ENCODE measurements at places on chromosomes 4 and X.

DNA sequence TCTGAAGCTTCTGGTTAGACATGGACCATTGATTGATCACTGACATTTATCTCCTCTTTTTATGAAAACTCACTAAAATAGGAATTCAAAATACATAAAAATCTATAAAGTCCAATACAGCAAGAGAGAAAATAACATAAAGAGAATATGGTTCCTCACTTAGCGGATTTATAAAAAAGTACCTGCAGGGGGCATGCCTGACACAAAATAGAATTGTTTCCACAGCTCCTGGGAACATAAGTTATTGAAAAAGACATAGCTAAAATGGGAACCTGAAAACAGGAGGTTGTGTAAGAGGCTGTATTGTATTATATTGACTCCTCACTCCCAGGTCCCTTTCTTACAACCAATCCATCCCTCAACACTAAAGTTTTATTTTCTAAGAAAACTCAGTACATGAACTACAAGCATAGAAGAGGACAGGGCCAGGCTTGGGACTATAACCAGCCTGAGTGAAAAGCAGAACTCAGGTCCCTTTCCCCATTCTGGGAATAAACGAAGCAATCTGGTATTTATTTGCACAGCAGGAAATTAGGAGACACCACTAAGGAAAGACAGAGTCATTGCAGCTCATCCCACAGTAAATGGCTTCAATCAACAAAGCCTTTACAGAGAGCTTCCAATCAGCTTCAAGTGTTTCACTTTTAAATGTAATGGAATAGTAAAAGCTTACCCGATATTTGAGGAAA is 121.1 kb upstream of the NDST4 start:
- DNase-seq: no peak

- no peak for DNase-seq
Measured at GRCh38 chr4:185834088-185834487, 22.1 kb upstream of the SORBS2 start.

DNA sequence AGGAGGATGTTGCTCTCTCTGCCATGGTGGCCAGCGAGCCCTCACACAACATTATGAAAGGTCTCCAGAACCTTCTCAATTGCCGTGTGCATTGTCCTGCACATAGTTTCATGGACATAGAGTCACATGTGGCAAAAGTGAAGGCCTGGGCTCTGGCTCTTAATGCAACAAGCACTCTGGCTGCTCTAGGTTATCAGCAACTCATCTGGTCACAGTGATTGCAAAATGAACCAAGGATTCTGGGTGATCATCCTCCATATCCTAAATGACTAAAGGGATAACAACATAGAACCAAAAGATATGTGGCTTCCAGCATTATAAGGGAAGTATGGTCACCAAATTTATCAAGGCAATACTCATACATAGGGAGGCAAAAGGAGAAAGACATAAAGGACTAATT is 175.2 kb downstream of the MGST2 start:
- DNase-seq: no peak

DNA sequence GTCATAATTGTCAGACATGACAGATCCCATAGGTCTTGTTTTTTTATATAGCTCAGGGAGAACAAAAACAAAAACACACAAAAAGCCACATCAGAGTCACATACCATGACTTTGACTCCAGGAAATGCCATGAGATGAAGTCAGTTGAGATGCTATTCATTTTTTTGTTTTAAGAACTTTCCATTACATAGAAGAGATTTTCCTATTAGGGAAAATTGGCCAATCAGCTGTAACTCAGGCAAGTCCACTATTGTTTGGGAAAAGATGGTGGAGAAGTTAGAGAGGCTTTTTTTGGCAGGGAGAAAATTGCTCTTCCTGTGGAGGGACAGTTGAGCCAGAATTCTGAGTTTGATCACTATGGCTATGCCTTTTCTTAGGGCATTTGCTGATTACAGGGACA is 72.6 kb downstream of the SMARCA5 start:
- no peak for DNase-seq

- DNase-seq: no peak
Measured at GRCh38 chrX:134572816-134573682, 85.2 kb downstream of the PLAC1 start.

- DNase-seq: no peak
Measured at GRCh38 chrX:66672106-66672505, 33.2 kb upstream of the EDA2R start.

DNA sequence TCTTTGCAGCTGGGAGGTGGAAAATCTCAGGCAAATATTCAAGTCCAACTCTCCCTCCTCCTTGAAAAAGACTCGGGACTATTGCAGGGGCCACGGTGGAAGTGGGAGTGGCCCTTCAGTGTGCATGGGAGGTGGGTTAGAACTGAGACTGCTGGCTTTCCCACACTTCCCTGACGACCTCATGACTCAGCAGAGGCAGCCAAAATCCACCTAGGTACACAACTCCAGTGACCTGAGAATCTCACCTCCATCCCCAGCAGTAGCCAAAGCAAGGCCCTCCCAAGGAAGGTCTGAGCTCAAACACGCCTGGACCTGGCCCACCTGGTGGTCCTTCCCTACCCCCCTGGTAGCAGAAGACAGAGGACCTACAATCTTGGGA is 6.2 kb upstream of the UGT2B17 start:
- DNase-seq: no peak

GRCh38 chr4:139253713-139254112 is 26.3 kb downstream of the MGARP start:
- DNase-seq: no peak

- no peak for DNase-seq
Measured at GRCh38 chrX:95903490-95903889, 781.2 kb upstream of the DIAPH2 start.

DNA sequence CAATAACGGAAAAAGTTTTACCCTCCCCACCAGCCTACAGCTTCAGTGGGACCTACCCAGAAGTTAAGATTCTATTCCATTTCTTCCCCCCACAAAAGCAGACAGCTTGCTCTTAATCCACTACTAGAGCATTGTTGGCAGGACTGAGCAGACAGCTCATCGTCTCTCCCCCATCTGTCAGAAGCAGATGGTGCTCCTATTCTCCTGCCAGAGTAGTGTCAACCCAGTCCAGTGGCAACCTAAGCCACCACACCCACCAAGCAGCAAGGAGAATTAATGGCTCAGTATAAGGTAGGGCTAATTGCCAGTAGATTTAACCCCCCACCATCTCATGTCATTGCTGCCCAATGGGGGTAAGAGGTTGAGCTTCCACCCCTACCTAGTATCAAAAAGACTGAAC is 62.0 kb downstream of the AWAT2 start:
- no peak for DNase-seq

DNA sequence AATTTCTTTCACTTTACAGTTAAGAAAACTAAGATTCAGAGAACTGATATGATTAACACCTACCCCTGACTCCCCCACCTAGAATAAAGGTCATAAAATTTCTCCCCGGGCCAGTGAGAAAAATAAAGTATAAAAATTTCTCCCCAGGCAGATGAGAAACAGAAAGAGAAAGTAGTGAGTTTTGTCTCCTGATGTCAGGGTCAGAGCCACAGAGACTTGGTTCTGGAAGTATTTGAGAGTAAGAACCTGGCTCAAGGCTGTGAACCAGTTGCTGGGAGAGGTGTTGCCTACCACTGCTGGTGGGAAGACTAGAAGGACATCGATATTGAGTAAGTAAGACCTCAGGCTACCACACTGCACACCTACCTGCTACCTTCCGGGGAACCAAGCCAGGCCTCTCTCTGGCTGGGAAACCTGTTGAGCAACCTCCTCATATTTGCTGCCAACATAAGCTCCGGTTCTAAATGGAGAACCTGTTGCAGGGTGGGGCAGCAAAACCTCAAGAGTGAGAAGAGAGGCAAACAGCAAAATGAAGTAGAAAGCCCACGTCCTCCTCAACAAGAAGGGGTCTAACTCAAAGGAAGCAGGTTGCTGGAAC is 104.2 kb upstream of the PUDP start:
- DNase-seq: no peak

- no peak for DNase-seq
Measured at GRCh38 chrX:4485912-4486311, 772.5 kb upstream of the PRKX start.
